ENCODE measurements at places on chromosomes 6 and 20. TPM values are rescaled to one million over a fixed set of nuclear protein-coding genes. Genes with fewer than 3 reads are reported as not detected.

The GRM1 gene
- not detected for total RNA-seq

DNA sequence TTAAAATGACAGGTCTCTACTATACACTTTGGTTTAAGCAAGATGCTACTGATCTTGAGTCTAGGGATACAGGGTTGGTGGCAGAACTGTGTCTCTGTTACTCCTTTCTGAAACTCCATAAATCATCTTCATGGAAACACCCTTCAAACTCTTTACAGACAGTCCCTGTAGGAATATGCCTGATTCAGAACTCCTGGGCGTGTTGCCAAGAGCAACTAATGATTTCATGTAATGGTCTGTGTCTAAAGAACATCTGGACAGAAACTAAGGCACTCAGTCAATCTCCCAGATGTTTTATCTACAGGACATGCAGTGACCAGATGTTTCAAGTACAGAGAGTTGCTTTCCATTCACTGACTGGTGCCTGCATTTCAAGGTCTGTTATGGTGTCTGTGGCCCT is 464.4 kb upstream of the CHD6 start:
- no peak overlapping the region for H3K4me3 ChIP-seq
- H3K27me3 ChIP-seq: no peaks in the 10 kb centered on the region
- H3K36me3 ChIP-seq: no peaks in the 10 kb centered on the region

The NRSN1 gene
- total RNA-seq: not detected

DNA sequence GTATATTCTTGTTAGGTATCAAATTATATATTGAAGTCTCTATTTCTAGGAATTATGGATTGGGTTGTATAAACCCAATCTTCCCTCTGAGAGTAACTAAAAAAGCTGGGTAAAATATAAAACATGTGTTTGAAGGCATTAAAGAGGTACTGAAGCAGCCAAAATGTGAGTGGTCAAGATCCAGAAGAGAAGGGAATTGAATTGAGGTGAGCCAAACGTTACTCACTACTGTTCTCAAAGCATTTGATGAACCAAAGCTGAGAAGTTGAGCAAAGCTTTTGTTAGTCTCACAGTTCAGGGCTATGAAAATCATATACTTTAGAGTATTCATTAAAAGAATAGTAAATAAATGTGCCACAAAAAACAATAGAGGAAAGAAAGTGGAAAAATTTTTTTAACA is 365.8 kb downstream of the BCKDHB start:
- peak; percentile 62 for DNase-seq
- peaks cover 15% of the 10 kb centered on the region for H3K4me1 ChIP-seq
- H3K27me3 ChIP-seq: no peaks in the 10 kb centered on the region
- no peaks in the 10 kb centered on the region for H3K36me3 ChIP-seq

The MAFB gene
- 1.8 TPM for total RNA-seq

The SLC22A3 gene
- total RNA-seq: not detected

DNA sequence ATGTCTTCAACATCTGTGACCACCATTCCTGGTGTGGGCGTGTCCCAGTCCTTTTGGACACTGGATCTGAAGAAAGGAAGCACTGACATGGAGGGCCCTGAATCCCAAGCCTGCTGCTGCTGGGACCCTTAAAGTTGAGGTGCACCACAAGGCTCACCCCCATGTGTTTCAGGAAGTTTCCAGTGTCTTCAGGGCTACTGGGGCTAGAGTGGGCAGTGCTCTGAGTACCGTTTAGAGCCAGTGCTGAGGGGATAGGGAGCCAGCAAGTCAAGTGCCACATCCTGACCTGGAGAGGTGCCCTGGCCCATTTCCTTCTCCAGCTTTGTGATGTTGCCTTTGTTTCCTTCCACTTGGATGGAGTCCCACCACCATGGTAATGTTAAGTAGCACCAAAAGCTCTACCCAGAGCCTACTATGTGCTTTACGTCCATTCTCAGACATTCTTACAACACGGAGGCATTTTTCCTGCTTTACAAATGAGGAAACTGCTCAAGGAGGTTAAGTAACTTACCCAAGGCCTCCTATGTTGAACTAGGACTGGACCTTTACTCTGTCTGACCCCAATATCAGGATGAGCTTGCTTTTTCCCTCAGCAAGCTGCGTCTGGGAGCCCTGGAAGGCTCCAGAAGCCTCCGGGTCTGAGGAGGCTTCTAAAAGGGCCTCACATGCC is 552 bp upstream of the DEF6 start:
- no peak overlapping the region for H3K27ac ChIP-seq
- no peaks in the 10 kb centered on the region for H3K27me3 ChIP-seq
- no peak for DNase-seq
- H3K36me3 ChIP-seq: 0 out of 2 replicates have a peak, but pooled peaks cover 4% of the 10 kb centered on the region

The COL20A1 gene
- total RNA-seq: not detected

The HLA-DQB1 gene
- total RNA-seq: not detected

Data from GM23248 (cell line).